ENCODE measurements at places on chromosomes 12 and 14.

GRCh38 chr12:75305412-75306332, 24.5 kb downstream of the CAPS2 start:
- DNase-seq = no peak

DNA sequence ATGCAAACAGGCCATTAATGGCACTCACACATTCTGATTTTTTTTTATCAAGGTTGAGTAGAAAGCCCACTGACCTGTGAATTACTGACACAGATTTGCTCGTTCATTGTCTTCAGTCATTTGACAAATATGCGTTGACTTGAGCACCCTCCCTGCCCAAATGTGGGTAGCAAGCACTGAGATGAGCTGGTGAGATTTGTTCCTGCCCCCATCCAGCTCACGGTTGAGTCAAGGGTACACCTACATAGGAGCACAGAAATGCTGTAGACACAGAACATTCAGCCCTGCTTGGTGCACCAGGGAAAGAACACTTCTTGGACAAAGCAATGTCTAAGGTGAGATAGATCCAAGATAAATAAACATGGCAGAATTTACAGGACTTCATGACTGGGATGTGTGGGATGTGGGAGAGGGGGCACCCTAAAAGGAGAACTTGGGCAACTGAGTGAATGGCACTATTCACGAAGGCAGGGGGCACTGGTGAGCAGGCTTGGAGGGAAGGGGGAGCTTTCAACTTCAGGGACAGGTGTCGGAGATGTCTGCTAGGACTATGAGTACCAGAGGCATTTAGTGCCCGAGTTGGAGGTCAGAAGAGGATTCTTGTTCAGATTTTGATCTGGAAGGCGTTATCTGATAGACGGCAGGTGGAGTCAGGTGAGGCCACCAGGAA, 213.4 kb downstream of the VRK1 start:
- no peak for DNase-seq

DNA sequence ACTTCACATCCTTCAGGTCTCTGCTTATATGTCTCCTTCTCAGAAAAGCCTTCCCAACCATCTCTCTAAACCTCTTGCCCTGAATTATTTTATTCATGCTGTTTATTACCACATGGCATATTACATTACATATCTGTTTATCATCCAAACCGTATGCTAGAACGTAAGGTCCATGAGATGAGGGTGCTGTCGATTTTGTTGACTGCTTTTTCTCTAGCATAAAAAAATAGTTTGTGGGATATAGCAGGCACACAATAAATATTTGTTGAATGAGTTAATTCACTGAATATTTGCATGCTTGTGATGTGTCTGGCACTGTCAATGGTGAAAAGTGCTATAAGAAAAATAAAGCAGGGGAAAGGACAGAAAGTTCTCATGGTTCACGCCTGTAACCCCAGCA, 22.9 kb downstream of the SAMD4A start:
- no peak for DNase-seq

- DNase-seq = no peak
These were observed 285.3 kb downstream of the ZFP36L1 start for GRCh38 chr14:68507544-68508081.

DNA sequence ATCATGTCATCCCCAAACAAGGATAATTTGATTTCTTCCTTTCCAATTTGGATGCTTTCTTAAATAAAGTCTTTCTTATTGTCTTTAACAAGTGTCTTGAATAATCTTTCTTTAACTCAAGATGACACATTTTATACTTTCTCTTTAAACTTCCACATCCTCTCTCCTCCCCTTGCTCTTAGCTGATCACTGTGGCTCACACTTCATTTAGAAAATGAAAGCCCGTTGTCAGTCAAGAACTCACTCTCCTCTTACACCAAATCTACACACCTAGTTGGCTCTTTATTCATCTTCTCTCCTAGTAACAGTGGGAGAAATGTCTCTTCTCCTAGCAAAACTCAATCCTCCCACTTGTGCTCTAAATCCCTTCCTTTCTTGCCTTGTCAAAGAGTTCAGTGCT, 10.4 kb upstream of the RMST start:
- DNase-seq = peak; percentile 32

DNA sequence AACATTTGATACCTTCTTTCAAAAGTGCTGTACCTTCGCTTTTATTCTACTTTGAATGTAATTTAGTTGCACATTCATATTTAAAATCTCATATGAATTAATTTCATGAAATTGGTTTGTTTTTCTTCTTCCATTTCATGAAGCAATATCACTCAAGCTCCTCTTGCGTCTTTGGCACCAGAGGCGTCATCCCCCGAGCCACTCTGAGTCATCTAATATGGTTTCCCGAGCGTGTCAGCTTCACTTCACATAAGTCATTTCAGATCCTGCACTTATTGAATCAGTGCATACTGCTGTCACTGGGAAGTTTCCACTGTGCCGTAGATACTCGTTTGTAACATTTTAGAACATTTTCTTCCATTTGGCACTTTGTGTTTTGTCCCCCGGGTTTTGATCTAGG, 105.6 kb downstream of the SLC25A47 start:
- DNase-seq = no peak

- DNase-seq = no peak
These were observed 852 bp downstream of the COX16 start for GRCh38 chr14:70358631-70359030.

GRCh38 chr12:48198672-48198971, 4.5 kb downstream of the OR10AD1 start:
- DNase-seq = no peak

- no peak for DNase-seq
These were observed 141.4 kb upstream of the TMPO start for GRCh38 chr12:98374007-98374406.

GRCh38 chr12:14310866-14311265, 54.6 kb upstream of the ATF7IP start:
- no peak for DNase-seq

DNA sequence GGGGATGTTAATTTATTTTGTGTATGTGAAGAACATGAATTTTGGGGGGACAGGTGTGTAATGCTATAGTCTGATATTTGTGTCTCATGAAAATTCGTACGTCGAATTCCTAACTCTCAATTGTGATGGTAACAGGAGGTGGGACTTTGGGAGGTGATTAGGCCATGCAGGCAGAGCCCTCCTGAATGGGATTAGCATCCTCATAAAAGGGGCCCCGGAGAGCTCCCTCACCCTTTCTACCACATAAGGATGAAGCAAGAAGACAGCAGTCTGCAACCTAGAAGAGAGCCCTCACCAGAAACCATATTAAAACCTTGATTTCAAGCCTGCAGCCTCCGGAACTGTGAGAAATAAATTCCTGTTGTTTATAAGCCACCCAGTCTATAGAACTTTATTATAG, 165.4 kb downstream of the MDGA2 start:
- DNase-seq = no peak

- DNase-seq = no peak
These were observed 520.0 kb upstream of the CCDC196 start for GRCh38 chr14:65966188-65966587.

DNA sequence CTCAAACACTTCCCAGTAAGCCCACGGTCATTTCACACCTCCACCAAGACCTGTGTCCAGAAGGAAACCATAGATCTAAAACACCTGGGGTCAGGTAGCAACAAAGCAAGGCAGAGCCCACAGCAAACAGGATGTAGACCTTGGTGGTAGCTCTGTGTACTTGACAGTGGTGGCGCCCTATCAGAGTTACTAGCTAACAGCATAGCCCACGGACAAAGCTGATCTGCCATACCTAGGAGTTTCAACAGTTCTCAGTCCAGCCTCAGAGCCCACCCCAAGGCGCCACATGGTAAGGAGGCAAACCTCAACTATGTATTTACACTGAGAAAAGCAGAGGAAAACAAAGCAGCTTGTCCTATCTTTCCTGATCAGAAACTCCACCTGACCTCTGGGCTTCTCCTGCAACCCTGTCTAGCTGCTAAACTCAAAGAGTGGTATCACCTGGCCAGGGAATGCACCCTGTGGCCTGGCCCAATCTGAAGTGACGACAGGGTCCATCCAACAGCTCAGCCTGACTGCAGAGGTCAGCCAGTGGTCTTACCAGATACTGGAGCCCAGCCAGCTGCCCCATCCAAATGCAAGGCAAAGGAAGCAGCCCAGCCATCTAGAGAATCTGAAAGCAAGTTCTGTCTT, 46.3 kb downstream of the STON2 start:
- DNase-seq = no peak

DNA sequence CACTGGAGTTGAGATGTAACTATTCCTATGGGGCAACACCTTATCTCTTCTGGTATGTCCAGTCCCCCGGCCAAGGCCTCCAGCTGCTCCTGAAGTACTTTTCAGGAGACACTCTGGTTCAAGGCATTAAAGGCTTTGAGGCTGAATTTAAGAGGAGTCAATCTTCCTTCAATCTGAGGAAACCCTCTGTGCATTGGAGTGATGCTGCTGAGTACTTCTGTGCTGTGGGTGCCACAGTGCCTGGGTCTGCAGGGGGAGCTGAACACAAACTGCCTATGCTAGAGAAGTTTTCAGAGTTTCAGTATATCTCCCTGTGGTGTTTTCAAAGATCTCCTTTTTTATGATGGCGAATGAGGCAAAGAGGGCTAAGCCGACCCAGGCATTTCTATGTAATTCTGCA, 179.2 kb upstream of the OR4E1 start:
- DNase-seq = no peak

DNA sequence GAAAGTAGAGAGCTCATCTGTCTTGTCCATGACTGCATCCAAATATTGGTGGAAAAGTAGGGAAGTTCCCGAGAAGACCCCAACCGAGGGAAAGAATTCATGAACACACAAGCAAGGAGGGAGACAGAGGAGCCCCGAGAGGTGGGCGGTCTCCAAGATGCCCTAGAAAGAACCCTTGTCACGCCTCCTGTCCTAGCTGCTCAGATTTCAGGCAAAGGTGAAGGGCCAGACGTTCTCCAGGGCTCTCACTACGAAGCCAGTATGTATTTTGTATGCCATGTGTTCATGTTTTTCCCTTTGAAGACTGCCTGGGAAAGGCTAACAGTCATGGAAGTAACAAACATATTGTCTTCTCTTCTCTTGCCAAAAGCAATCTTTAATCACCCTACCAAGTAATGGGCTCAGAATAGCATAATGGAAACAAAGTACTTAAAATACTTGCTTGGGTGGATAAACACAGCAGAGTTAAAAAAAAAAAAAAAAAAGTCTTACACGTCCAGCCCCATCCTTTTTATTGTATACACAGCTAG, 99.2 kb upstream of the TBX3 start:
- no peak for DNase-seq

- no peak for DNase-seq
These were observed 69.2 kb upstream of the ETV6 start for GRCh38 chr12:11580125-11580751.

DNA sequence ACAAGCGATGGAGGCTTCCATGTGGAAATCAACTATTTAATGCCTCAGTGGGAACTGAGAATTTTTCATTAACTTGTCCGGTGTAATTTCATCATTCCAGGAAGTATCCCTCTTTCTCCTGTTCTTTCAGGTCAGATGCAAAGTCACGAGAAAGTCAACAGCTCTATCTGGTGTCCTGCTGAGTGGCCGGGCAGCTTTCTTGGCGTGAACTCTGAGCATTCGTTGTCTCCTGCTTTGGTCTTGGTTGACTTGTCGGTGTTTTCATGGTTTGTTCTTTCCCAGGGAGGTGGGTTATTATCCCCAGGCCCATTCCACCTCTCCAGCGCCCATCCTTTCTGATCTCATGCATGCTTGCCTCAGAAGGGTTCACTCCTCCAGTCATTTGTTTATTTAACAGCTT, 149.1 kb downstream of the GLT1D1 start:
- no peak for DNase-seq

DNA sequence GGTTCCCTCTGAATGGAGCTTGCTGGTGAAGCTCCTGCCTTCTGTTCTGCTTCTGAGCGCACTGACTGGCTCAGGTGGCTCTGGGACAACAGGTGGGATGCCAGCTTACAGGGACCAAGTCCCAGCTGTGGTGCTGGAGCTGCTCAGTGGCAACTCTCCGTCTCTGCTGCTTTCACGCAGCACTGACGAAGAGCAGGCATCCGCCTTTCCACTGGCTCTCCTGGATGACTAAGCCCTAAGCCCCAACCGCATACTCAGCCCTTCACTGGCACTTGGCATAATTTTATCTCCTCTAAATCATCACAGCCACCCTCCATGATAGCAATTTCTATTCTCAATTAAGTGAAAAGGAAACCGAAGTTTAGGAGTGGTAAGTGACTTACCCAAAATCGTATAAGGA, 3.7 kb upstream of the RTL1 start:
- peak; percentile 5 for DNase-seq

GRCh38 chr14:101711041-101711856, 50.3 kb upstream of the PPP2R5C start:
- no peak for DNase-seq

DNA sequence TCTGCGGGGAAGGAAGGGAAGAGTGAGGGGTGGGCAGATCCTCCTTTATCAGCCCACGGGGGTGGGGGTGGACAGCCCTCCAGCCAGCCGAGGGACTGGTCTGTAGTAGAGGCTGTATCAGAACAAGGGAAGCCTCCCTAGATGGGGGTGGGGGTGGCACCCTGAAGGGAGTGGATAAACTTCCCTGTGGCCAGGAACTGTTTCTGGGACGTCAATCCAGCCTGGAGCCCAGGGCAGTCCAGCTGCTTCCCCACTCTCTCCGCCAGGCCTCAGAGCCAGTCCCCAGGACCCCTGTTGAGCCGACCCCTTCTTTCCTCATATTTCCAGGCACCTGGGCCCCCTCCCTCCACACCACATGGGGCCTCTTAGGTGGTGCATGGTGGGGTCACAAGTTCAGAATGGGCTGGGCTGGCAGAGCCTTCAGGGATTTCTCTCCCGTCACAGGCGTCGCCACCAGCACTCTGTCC, 6.7 kb downstream of the PLD4 start:
- DNase-seq = peak; percentile 36

DNA sequence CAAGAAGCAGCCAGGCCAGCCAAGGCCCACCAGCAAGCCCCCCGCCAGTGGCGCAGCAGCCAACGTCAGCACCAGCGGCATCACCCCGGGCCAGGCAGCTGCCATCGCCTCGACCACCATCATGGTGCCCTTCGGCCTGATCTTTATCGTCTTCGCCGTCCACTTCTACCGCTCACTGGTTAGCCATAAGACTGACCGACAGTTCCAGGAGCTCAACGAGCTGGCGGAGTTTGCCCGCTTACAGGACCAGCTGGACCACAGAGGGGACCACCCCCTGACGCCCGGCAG, 15.0 kb downstream of the ORAI1 start:
- DNase-seq = no peak

GRCh38 chr14:50600849-50601248, 40.9 kb downstream of the ATL1 start:
- DNase-seq = no peak

GRCh38 chr12:45518291-45519235, 210.9 kb upstream of the ARID2 start:
- DNase-seq = no peak

Data from GM13977 (cell line).